ENCODE measurements at places on chromosomes 3 and 15.

DNA sequence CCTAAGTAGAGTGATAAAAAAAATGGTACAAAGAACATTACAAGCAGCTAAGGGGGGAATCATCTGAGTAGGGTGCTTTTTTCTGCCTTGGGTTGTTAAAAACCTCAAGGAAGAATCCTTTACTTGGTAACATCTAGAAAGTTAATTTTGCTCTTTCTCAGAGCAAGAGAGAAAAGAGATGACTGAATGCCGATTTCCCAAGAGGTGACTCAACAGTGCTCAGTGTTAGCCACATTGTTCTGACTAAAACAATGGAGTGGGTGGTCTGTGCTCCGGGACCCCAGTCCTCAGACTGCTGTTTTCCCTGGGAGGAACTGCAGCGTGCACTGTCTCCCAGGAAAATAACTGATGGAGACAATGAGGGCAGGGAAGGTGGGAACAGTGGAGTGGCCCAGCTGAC lies 41.1 kb upstream of the RASGRP1 start:
- DNase-seq = no peak

- DNase-seq = no peak
These were observed 92.9 kb downstream of the RAB11A start for GRCh38 chr15:65962187-65962586.

GRCh38 chr15:65982627-65983322 lies 113.5 kb downstream of the RAB11A start:
- no peak for DNase-seq

- DNase-seq = no peak
These were observed 19.3 kb downstream of the PDIA5 start for GRCh38 chr3:123085932-123086627.

DNA sequence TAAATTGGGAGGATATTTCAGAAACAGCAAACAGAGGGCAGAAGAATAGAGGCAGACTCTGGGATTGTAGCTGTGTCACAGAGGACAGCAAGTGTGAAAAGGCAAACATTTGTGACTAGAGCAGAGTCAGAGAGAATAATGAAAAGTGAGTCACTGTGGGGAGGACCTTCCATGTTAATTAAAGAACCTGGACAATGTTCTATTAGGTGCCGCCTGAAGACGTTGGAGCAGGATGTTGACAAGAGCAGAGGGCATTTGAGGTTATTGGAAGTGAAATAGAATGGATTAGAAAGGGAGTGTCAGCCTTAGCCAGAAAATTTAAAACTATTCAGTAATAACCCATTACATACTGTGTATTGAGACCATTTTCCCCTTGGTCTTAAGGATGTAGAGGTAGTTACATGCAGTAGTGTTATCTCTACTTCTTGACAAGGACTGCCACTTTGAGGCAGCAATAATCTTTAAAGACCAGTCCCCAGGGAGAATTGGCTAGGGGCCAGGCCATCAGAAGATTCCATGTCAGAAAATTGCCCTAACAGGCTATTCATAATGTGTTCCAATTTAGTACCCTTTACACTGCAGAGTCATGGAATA lies 5.8 kb downstream of the ACKR2 start:
- no peak for DNase-seq

GRCh38 chr3:173676094-173676493 lies 278.6 kb downstream of the NLGN1 start:
- no peak for DNase-seq

DNA sequence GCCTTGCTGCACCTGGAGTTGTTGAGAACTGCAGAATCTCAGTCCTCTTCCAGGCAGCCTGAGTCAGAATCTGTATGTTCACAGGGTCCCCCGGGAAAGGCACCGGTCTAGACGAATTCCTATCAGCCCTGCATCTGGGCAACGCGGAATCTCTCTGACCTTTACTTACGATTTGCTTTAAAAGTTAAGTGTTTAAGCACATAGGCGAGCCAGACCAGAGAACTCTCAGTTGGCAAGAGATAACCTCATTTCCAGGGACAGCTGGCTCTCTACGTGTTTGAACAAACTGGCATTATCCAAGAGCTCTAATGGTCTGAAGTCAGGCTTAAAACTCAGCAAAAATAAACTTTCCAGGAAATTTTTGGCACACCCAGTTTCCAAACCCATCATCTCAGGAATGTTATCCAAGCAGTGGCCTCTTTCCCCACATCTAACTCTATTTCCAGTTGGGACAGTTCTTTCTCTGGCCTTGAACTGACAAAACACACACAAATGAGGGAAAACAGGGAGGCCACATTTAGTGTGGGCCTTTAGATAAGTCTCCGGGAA lies 53.4 kb downstream of the HES1 start:
- no peak for DNase-seq

DNA sequence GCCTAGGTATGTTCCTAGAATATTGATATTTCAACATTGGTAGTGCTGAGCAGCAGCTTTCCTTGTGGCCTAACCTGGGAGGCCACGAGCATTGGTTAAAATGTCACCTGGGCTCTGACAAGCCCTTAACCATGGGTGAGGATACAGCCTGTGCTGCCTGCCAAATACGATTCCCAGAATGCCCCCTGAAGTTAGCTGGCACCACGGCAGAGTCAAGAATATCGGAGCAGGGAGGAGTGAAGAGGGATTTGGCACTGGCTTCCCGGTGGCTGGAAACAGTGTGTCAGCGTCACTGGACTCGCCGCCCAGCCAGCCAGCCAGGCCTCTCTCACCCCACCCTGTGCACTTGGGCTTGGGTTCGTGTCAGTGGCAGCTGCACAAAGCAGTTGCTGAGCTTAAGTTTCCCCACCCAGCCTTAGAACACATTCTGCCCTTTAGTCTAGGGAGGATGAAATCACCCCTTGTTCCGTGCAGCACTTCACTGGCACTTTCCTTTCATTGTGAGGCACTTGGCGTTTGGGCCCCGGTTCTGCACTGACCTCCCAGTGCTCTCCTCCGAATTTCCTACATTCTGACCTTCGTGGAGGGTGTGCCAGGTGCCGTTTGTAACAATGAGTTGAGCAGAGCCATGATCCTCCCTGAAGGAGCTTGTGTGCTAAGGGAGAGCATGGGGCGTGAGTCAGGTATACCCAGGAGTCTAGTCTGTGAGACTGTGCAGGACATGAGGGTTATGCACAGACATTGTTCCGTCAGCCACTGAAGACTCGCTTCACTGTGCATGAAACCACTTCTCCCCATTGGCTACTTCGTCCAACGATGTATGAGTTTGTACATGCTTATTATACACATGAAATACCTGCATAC lies 152.8 kb upstream of the BHLHE40 start:
- no peak for DNase-seq

- DNase-seq = no peak
These were observed 210.0 kb upstream of the PROK2 start for GRCh38 chr3:71994906-71995305.

GRCh38 chr3:55207744-55208143 lies 279.4 kb downstream of the WNT5A start:
- no peak for DNase-seq

DNA sequence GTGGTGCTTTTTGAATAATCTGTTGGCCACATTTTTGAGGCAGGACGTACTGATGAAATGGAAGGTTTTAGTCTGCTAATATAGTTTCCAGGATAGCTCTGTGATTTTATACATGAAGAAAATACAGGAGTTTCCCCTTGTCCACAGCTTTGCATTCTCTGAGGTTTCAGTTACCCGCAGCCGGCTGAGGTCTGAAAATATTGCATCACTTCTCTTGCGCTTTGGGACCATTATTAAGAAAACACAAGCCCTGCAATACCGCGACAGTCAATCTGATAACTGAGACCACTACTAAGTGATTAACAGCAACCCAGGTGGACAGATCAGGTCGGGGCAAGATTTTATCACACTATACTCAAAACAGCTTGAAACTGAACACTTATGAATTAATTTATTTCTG lies 33.0 kb downstream of the BLM start:
- DNase-seq = no peak

DNA sequence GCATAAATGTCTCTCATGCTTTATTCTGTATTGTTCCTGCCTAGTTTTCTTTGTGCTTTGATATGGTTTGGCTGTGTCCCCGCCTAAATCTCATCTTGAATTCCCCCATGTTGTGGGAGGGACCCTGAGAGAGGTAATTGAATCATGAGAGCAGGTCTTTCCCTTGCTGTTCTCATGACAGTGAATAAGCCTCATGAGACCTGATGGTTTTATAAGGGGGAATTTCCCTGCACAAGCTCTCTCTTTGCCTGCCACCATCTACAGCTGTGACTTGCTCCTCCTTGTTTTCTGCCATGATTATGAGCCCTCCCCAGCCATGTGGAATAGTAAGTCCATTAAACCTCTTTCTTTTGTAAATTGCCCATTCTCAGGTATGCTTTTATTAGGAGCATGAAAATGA lies 1596.6 kb downstream of the SI start:
- DNase-seq = no peak

DNA sequence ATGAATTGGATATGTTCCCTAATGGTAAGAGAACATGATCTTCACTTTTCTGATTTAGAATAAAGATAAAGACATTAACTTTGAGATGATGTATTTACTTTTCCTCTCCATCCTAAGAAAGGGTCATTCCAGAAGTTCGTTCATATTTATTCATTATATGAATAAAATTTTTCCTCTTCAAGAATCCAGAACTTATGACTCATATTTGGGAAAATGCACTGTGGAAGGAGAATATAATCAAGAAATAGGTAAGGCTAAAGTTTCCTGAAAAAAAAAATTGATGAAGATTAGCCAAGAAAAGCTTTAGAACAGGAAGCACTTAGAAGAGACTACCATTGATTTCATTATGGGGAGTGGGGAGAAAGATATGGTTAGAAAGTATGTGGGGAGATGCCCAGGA lies 36.5 kb upstream of the CBLB start:
- no peak for DNase-seq

GRCh38 chr3:12363397-12364195 lies 74.7 kb downstream of the PPARG start:
- no peak for DNase-seq

GRCh38 chr3:188948997-188949389 lies 222.8 kb upstream of the TPRG1 start:
- DNase-seq = no peak

- DNase-seq = no peak
These were observed 58.9 kb downstream of the ZNF445 start for GRCh38 chr3:44418549-44418948.

GRCh38 chr3:59758672-59759071 lies 708.8 kb upstream of the CFAP20DC start:
- no peak for DNase-seq

DNA sequence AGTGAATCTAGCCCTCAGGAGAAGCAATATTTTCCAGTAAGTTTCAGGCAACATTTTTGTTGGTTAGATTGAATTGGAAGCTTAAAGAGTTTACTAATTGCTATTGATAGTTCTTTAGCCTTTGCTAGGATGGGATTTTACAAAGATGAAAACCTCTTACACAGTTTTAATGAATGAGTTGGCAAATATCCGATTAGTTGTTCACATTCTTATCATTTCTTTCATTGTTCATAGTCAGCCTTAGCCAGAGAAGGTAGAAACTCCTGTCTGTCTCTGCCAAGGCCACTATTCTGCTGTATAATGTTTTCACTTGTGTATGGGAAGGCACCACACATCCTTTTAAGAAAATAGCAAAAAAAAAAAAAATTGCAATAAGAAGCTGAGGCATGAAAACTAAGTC lies 222.0 kb upstream of the MANF start:
- no peak for DNase-seq

GRCh38 chr3:21682206-21682605 lies 68.8 kb downstream of the ZNF385D start:
- no peak for DNase-seq

DNA sequence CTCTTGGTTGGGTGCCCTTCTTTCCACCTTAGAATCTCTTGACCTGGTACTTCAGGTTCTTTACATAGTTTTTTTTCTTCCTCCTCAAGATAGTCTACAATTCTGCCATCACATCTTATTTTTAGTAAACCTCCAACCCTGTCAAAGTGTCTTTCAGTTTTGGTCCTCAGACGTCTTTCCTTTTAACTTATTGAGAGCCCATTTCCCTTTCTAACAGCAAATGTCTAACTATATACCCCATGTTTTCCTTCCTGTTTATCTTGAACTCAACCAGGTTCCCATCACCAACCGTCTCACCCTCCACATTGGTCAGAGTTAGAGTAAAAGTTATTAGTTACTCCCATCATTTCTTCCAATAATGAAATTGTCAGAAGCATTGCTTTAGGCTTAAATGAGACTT lies 10.4 kb downstream of the KBTBD12 start:
- DNase-seq = no peak

DNA sequence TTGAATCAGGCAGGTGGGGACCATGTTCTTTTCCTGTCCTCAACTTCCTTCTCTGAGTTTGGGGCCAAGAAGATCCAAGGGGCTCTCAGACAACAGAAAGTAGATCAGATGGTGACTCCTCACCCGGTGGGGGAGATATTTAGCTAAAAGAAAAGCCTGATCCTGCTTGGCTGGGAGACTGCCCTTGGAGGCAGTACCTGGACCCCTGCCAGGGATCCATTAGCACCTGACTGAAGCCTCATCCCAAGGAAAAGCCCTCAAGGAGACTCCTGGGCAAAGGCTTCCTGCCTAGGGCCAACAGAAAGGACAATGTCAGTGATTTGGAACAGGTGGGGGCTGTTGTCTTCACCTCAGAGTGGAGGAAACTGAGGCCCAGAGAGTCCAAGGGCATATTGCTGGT lies 33.5 kb upstream of the HHATL start:
- DNase-seq = no peak

DNA sequence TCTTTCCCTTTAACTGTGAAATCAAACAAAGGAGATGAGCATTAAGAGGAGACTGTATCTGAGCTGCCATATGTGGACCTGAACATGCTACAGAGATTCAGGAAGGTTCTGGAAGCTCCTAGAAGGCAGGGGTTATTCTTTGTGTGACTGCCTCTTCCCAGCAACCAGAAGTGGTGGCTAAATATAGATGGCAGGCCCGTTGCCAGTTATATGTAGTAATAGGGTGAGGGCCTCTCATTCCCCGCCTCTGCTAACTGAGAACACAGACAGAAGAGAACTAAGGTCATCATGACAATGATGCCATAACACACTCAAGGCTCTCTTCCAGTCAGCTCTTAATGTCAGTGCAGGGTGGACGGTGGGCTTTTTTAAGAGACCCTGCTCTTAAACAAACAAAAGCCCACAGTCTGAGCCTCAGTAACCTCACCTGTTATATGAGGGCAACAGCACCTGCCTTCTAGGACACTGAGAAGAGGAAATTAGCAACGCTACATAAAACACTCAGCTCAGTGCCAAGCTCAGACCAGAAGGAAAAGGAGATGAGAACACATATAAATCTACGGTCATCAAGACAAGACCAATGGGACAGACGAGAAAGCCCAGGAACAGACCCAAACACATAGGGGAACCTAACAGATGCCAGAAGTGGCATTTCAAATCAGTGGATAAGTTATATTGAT lies 22.3 kb downstream of the CFAP92 start:
- no peak for DNase-seq

- no peak for DNase-seq
These were observed 40.1 kb downstream of the TMEM44 start for GRCh38 chr3:194592798-194593752.

GRCh38 chr15:86044981-86045380 lies 34.7 kb upstream of the AGBL1 start:
- no peak for DNase-seq

- DNase-seq = no peak
These were observed 222.9 kb upstream of the TBC1D5 start for GRCh38 chr3:17965331-17965730.

GRCh38 chr15:92665100-92665555 lies 9.6 kb upstream of the FAM174B start:
- no peak for DNase-seq

- no peak for DNase-seq
These were observed 14.5 kb upstream of the LPP start for GRCh38 chr3:188139466-188139865.

GRCh38 chr3:10528046-10528445 lies 22.7 kb upstream of the ATP2B2 start:
- no peak for DNase-seq

GRCh38 chr3:39185959-39186691 lies 6.3 kb downstream of the XIRP1 start:
- no peak for DNase-seq

Measured in GM12892 (cell line).